Uterus (tissue), 4 donors: ENCODE measurements at places on chromosomes 16 and 17. TPM values are rescaled to one million over a fixed set of nuclear protein-coding genes. Genes with fewer than 3 reads are reported as not detected.

DNA sequence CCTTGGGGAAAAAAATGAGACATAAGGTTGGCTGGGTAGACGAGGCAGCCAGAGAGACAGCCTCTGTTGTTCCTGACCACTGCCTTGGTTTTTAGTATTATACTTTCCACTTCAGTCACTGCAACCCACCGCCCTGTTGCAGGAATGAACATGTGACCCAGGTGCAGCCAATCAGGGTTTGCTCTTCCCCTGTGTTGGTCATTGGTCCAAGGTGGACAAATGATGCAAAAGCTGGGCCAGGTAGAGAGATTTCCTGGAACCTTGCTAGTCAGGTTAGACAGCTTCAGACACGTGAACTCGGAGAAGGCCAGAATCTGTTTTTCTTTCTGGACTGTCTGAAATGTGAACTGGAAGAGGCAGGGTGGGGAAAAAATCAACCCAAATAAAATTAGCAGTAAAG is 452.4 kb upstream of the RBFOX1 start:
- H3K27ac ChIP-seq: no peak overlapping the region
- no peaks in the 10 kb centered on the region for H3K36me3 ChIP-seq
- no peak overlapping the region for H3K4me3 ChIP-seq
- H3K27me3 ChIP-seq: no peaks in the 10 kb centered on the region
- DNase-seq: no peak
- no peaks in the 10 kb centered on the region for H3K4me1 ChIP-seq

- no peak overlapping the region for H3K4me3 ChIP-seq
- no peaks in the 10 kb centered on the region for H3K27me3 ChIP-seq
- no peak for DNase-seq
- no peaks in the 10 kb centered on the region for H3K4me1 ChIP-seq
These were observed 31.0 kb downstream of the POLR3E start for GRCh38 chr16:22328081-22328725.

GRCh38 chr17:74999523-74999922 is 12.1 kb downstream of the CDR2L start:
- H3K36me3 ChIP-seq: no peaks in the 10 kb centered on the region
- H3K4me1 ChIP-seq: no peaks in the 10 kb centered on the region
- no peak for DNase-seq
- no peaks in the 10 kb centered on the region for H3K27me3 ChIP-seq
- no peak overlapping the region for H3K27ac ChIP-seq

- no peaks in the 10 kb centered on the region for H3K27me3 ChIP-seq
- H3K36me3 ChIP-seq: no peaks in the 10 kb centered on the region
- H3K4me1 ChIP-seq: no peaks in the 10 kb centered on the region
- no peak overlapping the region for H3K27ac ChIP-seq
These were observed 17.9 kb upstream of the TRPV3 start for GRCh38 chr17:3575511-3575910.

DNA sequence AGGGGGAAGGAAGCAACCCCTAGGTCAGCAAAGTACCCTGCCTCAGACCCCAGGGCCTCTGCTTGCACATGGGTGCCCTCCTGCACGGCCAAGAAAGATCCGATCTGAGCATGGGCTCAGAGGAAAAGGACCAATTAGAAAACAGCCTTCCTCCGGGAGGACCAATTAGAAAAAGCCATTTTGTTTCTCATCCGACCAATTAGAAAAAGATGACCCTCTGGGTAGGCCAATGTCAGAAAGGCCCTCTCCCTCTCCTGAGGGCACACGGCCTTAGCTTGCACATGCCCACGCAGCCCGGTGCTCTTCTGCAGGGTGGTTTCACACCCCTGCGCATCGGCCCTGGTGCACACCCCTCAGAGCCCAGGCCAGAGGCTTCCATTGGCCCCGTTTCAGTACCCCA is 5.1 kb upstream of the CISD3 start:
- H3K36me3 ChIP-seq: no peaks in the 10 kb centered on the region
- H3K27ac ChIP-seq: no peak overlapping the region
- no peaks in the 10 kb centered on the region for H3K27me3 ChIP-seq

DNA sequence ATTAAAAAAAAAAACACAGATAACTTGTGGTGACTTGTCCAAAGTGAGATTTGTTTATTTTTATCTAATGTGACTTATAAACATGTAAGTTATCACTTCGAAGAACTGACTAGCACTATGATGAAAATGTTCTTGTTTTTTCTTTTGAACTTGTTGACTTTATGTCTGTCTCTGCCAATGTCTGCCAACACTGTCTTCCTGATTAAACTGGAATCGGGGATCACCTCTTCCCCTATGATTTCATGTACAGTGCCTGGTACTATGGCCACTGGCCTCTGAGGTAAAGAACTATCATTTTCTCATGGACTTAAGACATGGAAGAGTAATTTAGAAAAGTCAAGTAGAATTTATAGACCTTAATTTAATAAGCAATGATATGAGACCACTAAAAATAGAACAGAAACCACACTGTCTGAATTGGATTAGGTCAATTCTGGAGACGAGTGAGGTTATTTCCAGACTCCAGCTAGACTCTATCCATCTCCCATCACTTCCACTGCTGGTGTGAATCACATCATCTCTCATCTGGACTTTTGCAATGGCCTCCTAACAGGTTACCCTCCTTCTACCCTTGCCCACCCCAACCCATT is 8.9 kb downstream of the C17orf78 start:
- no peak overlapping the region for H3K27ac ChIP-seq

GRCh38 chr16:78425891-78426510 is 326.5 kb downstream of the WWOX start:
- DNase-seq: no peak
- H3K4me1 ChIP-seq: no peaks in the 10 kb centered on the region
- H3K4me3 ChIP-seq: no peak overlapping the region
- H3K27me3 ChIP-seq: no peaks in the 10 kb centered on the region
- H3K36me3 ChIP-seq: no peaks in the 10 kb centered on the region
- no peak overlapping the region for H3K27ac ChIP-seq

GRCh38 chr17:45246861-45247428 is 14.9 kb downstream of the SPATA32 start:
- H3K27me3 ChIP-seq: no peaks in the 10 kb centered on the region
- H3K4me3 ChIP-seq: peak overlapping the region; percentile 34
- no peaks in the 10 kb centered on the region for H3K36me3 ChIP-seq
- peak overlapping the region; percentile 12 for H3K27ac ChIP-seq
- DNase-seq: no peak

DNA sequence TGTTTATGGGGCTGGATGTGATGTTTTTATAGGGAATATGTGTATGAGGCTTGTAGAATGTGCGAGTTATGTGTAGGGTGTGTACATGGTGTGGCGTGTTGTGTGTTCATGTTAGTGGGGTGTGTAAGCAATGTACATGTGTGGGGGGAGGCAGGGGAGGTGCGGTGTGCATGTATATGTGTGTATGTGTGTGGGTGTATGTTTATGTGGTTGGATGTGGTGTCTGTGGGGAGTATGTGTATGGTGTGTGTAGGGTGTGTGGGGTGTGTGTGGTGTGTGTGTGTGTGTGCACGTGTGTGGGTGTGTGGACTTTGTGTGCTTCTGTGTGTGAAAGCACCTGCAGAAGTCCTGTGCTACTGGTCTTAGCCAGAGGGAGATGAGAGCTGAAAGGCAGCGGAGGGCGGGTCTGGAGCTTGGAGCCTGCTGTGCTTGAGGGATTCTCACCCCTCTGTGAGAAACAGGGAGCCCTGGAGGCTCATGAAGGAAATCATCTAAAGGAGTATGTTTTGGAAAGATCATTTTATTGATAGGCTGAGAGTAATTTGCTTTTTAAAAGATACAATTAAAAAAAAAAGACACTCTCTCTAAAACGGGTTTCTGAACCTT is 222.7 kb downstream of the HS3ST4 start:
- no peaks in the 10 kb centered on the region for H3K36me3 ChIP-seq
- DNase-seq: no peak
- no peaks in the 10 kb centered on the region for H3K27me3 ChIP-seq
- H3K27ac ChIP-seq: no peak overlapping the region
- no peaks in the 10 kb centered on the region for H3K4me1 ChIP-seq
- H3K4me3 ChIP-seq: no peak overlapping the region

GRCh38 chr16:60329108-60329507 is 1595.0 kb upstream of the GOT2 start:
- H3K4me1 ChIP-seq: no peaks in the 10 kb centered on the region
- H3K27ac ChIP-seq: no peak overlapping the region
- no peak overlapping the region for H3K4me3 ChIP-seq
- no peak for DNase-seq
- no peaks in the 10 kb centered on the region for H3K27me3 ChIP-seq

- no peaks in the 10 kb centered on the region for H3K36me3 ChIP-seq
- peak; percentile 37 for DNase-seq
- peaks cover 67% of the 10 kb centered on the region for H3K4me1 ChIP-seq
- H3K4me3 ChIP-seq: no peak overlapping the region
- no peaks in the 10 kb centered on the region for H3K27me3 ChIP-seq
- H3K27ac ChIP-seq: peak overlapping the region; percentile 92
These were observed 10.7 kb upstream of the TMEM92 start for GRCh38 chr17:50263331-50264262.

GRCh38 chr16:11354733-11355574 is 9.7 kb downstream of the RMI2 start:
- DNase-seq: no peak
- no peaks in the 10 kb centered on the region for H3K27me3 ChIP-seq

KRTAP17-1 gene
- not detected for total RNA-seq

SLC13A2 gene
- total RNA-seq: not detected

TBC1D3C gene
- total RNA-seq: not detected

C17orf107 gene
- 6.6 TPM for total RNA-seq

GNGT2 gene
- total RNA-seq: not detected

MYH3 gene
- 1.9 TPM for total RNA-seq

TBC1D3B gene
- not detected for total RNA-seq

SAP30BP gene
- 73.0 TPM for total RNA-seq

CACNG5 gene
- total RNA-seq: not detected
